ENCODE measurements at places on chromosomes 7 and 10.
A peak's percentile ranks its signal among the peaks of the same experiment; 100 is the strongest.

GRCh38 chr10:123140164-123140982, 4.6 kb downstream of the HMX3 start:
- DNase-seq: no peak

- no peak for DNase-seq
Observed at GRCh38 chr7:142131439-142132185, 20.1 kb downstream of the MGAM2 start.

DNA sequence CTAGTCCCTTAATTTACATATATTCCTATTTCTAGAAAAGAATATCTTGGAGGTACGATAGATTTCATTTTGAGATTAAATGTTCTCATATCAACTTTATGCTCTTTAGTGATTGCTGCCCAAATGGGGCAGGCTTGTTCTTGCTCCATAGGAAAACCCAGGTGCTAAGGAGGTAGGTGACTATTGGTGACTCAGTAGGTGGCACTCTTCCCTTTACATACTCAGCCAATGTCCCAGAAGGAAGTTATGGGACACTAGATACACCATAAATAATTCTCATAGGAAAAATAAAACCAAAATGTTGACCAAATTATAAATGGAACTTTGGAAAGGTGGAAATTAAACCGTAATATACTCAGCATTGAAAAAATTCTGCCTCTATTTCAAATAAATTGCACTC, 4.0 kb downstream of the SKAP2 start:
- DNase-seq: no peak

DNA sequence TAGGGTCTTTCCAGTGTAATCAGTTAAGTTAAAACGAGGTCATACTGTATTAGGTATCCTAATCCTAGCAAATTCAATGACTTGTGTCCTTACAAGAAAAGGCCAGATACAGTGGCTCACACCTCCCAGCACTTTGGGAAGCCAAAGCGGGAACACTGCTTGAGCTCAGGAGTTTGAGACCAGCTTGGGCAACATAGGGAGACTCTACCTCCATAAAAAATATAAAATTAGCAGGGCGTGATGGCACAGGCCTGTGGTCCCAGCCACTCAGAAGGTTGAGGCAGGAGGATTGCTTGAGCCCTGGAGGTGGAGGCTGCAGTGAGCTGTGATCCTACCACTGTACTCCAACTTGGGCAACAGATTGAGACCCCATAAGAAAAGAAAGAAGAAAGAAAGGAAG, 61.1 kb downstream of the CXCL12 start:
- DNase-seq: no peak

- peak; percentile 73 for DNase-seq
Observed at GRCh38 chr10:117933036-117933435, 113.7 kb downstream of the RAB11FIP2 start.

DNA sequence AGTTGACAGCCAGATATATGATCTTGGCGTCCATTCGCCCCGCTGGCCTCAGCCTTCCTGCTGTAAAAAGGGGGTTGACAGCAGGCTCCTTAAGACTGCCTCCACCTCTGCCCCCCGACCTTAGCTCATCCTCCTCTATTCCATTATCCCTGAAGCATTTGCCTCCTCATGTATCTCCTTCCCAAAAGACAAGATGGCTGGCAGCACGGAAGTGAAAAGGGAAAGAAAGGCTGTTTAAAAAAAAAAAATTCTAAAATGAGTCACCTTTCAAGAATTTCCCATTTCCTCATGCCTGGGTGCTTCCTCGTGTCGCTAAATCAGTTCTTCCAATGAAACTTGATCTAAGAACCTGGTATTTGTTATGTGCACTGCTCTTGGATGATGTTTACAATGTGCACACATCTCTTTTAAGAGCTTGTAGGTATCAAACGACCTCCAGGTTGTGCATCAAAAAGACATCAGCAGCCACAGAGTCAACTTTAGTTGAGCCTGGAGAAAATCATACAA, 1.7 kb downstream of the SCRN1 start:
- DNase-seq: peak; percentile 90

- no peak for DNase-seq
Observed at GRCh38 chr7:91653286-91653685, 227.2 kb downstream of the MTERF1 start.

DNA sequence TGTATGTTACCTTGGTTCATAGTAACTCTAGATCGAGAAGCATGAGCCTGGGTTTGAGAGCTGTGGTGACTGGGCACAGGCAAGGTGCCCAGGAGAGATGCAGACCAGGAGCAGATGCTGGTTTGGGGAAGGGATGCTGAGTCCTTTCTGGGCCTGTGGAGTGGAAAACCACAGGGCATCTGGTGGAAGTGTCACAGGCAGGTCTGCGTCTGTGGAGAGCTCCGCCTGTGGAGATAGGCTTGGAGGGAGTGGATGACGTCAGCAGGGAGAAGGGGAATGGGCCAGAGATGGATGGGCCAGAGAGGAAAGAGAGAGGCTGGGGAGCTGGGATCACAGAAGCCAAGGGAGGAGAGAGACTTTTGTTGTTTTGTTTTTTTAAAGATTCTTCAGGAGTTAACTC, 14.8 kb downstream of the CYP26A1 start:
- DNase-seq: no peak

DNA sequence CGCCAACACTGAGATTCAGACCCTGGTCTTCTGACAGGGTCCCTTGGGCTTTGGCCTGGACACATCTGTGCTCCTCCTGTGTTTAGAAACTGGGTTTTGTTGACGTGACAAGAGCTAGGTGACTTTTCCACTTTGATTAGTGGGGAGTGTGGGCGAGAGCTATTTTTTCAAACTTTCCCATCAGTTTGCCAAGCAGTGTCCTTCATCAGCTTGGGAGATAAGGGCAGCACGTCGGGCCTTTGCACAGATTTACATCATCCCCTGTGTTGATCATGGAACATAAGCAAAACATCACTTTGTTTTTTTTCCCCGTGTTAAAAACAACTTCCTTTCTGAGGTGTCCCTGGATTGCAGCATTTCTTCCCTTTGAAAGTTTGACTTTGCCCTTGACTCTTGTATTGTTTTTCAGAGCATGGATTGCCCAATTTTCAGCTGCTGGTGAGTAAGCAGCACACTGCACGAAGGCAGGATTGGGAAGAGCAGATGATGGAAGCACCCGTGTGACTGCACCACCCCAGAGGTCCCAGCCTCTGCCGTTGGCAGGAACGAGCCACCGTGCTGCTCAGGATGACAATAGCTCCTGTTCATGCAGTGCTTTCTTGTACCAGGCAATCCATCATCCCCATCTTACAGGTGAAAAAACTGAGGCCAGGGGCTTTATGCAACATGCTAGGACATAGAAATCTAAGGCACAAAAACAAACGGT, 6.4 kb upstream of the IGFBP1 start:
- peak; percentile 89 for DNase-seq

DNA sequence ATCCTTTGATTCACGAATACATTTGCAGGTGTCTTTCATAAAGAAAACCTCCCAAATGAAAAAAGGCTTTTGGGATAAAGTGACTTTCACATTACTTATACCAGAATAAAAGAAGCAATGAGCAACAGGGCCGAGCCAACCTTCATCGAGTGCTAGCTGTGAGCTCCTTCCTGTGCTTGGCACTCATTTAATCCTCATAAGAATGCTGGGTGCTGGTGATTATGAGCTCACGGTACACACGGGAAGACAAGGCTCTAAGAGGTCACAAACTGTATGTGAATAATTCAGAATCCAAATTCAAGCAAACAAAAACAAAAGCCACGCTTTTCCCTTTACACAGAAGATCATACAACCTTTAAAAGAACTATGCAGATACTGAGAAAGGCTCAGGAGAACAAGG, 156.2 kb downstream of the COBL start:
- DNase-seq: no peak

GRCh38 chr10:14438057-14438456, 107.3 kb upstream of the FRMD4A start:
- no peak for DNase-seq

DNA sequence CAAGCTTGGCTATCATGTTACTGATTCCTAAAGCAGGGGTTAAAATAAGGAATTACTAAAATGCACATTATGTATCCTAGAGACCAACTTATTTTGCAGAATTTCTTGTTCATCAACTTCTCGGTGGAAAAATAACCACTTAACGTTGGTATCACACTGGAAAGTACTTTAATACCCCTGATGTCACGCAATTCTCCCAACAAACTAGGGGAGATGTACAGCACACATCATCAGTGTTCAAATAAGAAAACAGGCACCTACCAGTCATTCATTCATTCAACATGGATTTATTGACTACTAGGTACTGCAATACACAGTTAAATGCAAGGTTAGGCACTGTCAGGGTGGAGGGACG, 648 bp downstream of the HUS1 start:
- no peak for DNase-seq

GRCh38 chr7:129469930-129470329, 32.4 kb upstream of the SMKR1 start:
- no peak for DNase-seq

DNA sequence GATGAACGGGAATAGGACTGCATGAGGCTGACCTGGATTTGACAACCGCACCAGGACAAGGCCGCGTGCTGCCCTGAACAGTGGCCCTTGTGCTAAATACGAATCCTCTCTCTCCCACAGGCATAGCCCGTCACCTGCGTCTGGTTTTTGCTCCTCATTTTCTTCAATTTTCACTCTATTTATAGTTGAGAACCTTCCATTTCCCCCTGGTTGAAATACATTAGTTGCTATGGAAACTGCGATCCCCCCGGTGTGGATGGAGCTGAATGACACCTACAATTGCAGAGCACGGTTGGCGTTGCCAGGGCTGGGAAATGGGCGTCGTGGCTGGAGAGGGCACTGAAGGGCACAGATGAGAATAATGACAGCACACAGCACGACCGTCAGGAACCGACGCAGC, 158.6 kb upstream of the PITRM1 start:
- no peak for DNase-seq

DNA sequence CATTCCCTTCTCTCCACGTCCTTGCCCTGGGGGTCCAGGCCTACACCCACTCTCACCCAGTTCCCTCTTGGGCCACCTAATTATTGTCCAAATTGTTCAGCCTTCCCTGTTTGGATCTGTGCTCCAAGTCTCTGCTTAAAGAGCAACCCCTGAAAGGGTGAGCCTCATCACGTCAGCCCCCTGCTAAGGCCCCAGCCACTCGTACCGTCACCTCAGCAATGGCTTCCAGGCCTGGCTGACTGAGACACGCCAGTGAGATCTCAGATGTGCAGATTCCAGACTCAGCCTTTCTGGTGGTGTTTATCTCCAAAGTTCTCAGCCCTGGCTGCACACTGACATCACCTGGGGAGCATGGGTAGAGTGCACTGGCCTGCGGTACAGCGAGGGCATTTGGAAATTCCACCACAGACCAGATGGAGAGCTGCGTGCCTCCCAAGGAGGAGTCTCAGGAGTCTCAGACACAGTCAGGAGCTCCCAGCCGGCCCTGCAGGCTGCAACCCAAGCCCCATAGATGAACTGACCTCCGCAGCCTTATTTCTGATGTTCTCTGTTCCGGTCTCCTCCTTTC, 87.5 kb downstream of the PRKAG2 start:
- no peak for DNase-seq

DNA sequence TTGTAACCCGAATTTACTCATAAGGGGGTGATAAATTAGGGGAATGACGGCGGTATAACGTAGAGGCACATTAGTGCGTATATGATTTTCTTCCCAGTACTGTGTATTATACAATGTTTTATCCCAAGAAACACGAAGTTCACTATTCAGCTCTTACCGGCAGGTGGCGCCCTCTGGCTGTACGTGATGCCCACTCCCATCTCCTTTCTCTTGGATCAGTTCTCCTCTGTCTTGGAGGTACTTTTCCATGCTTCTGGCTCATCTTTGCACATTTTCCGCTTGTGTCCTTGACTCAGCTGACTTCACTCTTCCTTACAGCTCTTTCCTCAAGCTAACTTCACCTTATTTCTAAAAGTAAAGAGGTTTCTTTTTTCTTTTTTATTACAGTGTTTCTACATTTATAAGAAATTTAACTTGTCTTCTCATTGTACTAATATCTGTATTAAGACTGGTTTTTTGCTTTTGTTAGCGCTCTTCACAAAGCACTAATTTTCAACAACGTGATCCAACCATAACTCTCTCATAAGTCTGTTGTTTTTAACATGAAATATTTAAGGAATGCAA, 21.3 kb downstream of the TMEM176B start:
- peak; percentile 59 for DNase-seq

DNA sequence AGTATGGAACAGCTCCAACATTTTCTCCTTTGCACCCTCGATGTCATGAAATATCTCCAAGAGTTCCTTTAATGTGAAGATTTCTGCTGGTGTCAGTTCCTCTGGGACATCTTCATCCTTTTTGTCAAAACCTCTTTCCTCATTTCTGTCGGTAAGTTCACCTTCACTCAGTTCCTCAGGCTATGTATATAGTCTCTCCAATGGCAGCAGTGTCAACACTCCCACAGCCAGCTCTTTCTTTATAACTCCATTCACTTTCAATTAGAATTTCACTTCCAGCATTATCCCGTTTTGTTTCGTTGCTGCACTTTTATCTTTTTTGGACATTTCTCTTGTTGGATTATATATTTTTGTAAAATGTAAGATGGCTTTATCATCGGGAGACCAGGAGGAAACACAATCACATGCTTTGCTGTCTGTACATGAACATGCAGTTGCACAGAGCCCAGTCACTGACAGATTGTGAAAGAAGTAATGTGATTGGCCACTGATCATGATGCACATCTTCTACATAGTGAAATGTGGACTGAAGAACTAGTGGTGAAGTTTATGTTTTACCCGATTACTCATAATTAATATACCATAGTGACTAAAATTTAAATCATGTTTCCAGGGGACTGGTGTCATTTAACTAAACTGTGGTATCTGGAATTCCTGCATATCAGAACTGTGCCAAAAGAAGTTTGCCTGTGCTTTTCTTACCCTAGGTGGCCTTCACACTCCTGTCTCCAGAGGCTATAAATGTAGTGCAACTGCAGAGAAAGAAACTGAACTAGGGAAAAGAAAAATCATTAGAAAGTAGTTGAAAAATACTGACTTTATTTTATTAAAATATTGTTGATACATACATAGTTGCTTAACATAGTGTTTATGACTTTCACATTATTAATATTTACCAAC, 289.6 kb downstream of the PPP1R3A start:
- DNase-seq: no peak

- no peak for DNase-seq
Observed at GRCh38 chr7:66409493-66409892, 204.4 kb downstream of the TPST1 start.

DNA sequence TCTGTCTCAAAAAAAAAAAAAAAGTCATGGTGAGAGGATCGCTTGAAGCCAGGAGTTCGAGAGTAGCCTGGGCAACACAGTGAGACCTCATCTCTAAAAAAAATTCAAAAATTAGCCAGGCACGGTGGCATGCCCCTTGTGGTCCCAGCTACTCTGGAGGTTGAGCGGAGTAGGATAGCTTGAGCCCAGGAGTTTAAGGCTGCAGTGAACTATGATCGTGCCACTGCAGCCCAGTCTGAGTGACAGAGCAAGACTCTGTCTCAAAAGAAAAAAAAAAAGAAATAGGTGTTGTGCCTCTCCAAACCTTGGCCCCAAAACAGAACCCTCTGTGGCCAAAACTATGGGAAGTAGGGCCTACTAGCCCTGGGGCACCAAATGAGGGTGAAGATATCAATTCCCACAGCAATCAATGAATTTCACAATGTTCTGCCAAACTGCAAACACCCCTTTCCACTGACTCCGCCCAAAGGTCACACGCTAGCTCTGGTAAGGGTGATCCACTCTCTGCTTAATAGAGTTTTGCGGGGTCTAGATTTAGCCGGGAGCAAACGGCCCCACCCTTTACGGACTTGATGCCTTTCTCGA, 16.9 kb downstream of the SSC4D start:
- no peak for DNase-seq

GRCh38 chr10:78255796-78256638, 222.4 kb downstream of the RPS24 start:
- peak; percentile 97 for DNase-seq

All from iris pigment epithelial cell (primary cell).